ENCODE measurements at places on chromosomes 6 and 20. TPM values are rescaled to one million over a fixed set of nuclear protein-coding genes. Genes with fewer than 3 reads are reported as not detected.

DNA sequence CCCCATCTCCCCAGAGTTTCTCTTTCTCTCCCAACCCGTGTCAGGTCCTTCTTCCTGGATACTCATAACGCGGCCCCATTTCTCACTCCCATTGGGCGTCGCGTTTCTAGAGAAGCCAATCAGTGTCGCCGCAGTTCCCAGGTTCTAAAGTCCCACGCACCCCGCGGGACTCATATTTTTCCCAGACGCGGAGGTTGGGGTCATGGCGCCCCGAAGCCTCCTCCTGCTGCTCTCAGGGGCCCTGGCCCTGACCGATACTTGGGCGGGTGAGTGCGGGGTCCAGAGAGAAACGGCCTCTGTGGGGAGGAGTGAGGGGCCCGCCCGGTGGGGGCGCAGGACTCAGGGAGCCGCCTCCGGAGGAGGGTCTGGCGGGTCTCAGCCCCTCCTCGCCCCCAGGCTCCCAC is at the start of gene HLA-F:
TSS of gene HLA-F (plus strand) at position 173 of the 404 bp plus-strand sequence. CDS start at position 203, 30 bp downstream.
- peak; percentile 41 for DNase-seq

- no peak for DNase-seq
These were observed 8.7 kb downstream of the GPLD1 start for GRCh38 chr6:24480705-24481104.

DNA sequence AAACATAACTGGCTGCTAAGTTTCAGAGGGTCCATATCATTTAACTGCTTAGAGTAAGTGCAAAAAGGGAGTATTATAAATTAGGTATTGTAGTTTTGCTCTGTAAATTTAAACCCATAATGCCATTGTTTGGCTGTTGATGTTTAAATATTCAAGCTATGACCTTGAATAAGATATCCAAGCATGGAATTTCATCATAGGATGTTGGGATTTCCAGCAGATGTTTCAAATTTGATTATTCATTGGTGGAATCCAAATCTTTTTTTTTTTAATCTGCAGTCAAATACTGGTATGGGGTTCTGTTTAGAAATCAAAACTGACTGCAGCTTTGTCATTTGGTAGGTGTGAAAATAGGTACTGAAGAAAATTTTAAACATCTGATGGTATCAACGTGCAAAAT is 161.0 kb downstream of the KHDC1L start:
- DNase-seq: no peak

GRCh38 chr6:136647363-136647852 is 97.2 kb upstream of the MAP7 start:
- DNase-seq: peak; percentile 74

DNA sequence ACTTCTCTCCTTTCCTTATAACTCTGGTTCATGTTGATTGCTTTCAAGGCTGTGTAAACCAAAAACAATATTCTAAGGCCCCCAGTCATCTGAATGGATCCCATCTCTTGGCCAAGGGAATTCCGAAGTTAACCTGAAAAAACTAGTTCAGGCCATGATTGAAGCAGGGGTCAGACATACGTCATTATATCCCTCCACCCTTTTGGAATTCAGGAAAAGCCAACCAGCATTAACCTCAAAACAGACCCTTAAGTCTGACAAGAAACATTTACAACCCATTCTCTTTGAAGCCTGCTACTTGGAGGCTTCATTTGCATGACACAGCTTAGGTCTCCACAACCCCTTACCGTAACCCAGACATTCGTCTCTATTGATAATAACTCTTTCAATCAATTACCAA is 39.7 kb downstream of the SLC26A8 start:
- no peak for DNase-seq

DNA sequence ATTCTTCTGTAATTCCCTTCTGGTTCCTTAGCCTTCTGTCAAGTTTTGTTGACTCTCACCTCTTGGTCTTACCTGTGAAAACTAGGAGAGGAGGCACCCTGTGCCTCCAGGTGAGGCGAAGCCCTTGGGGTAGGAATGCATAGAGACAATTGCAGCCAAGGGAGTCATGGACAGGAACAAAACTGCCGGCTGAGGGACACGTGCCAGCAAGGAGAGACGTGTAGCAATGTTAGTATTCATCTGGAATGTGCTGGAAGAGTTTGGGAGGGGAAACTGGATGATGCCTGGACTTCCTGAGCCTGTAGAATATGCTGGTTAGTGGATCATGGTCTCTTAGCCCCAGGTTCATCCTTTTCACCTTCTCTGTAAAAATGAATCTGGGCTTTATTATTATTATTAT is 3.9 kb upstream of the TIAM2 start:
- DNase-seq: no peak

DNA sequence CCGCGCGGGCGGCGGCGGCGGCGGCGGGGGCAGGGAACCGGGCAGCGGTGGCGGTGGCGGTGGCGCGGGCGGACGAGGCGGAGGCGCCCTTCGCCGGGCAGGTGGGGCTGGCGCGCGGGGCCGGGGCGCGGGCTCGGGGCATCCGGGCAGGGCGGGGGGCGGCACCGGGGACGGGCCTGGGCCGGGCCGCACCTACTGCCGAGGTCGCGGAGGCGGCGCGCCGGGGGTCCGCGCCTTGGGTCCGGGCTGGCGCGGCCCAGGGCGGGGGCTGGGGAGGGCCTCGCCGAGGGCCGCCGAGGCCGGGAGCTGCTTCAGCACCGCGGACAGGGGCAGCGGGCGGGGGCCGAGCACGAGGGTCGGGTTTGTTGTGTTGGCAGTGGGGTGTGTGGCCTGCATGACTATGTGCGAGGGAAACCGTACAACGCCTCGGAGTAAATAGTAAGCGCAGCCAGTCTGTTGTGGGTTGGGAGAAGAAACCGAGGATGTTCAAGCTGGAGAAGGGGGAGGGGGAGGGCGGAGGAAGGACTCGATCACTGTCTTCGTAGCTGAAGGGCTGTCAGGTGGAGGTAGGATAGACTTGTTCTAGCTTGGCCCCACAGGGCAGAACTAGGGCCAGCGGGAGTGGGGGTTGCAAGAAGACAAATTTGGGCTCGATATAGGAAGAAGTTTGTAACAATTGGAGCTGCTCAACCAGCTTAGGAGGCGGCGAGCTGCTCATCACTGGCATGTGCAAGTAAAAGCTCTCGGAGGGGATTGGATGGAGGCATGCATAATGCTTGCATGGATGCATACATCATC is 593 bp downstream of the MMP24 start:
- no peak for DNase-seq

- no peak for DNase-seq
These were observed 31.8 kb upstream of the CCDC167 start for GRCh38 chr6:37531437-37532036.

GRCh38 chr6:114151064-114151690 is 180.2 kb upstream of the HDAC2 start:
- DNase-seq: no peak

GRCh38 chr6:127191716-127192115 is 73.2 kb downstream of the RSPO3 start:
- DNase-seq: no peak

Gene NKX2-2
- total RNA-seq: not detected

Gene CCN2
- 551 TPM for total RNA-seq

Gene MLN
- total RNA-seq: not detected

Gene WFDC11
- not detected for total RNA-seq

Gene TTLL9
- 0.29 TPM for total RNA-seq
